ENCODE measurements at places on chromosomes 12 and 14.

- no peak for DNase-seq
Measured at GRCh38 chr12:5905757-5906156, 39.3 kb downstream of the ANO2 start.

GRCh38 chr12:80293759-80294158 is 150.3 kb upstream of the PTPRQ start:
- DNase-seq = no peak

DNA sequence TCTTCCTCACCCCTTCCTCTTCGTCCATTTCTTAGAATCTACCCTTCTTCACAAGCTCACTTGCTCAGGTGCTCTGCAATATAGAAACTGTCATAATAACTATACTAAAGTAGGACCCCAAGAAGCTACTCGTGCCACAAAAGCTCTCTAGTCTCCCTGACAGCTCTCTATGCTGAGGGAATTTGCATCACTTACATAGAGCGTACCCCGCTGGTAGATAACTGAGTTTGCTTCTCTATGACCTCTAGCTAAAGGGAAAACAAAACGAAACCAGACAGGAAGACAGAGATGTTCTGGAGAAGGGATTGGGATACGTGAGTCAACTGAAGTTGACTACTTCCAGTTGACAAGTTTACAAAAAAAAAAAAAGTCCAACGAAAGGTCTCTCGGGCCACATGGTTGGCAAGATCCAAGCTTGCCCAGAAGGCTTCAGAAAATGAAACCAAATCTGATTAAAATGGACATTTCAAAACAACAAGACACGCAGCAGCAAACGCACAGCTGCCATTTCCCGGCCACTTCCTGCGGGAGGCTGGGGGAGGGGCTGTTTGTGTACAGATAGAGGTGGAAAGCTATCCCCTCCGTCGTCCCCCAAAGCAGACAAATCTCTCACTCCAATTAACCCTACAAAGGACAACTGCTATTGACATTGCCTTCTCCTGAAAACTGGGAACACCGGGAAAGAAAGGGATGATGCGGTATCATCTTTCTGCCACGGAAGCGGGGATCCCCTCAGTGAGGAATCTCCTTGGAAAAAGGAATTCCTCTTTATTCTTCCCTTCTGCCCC is 1.3 kb downstream of the BAZ2A start:
- peak; percentile 81 for DNase-seq

DNA sequence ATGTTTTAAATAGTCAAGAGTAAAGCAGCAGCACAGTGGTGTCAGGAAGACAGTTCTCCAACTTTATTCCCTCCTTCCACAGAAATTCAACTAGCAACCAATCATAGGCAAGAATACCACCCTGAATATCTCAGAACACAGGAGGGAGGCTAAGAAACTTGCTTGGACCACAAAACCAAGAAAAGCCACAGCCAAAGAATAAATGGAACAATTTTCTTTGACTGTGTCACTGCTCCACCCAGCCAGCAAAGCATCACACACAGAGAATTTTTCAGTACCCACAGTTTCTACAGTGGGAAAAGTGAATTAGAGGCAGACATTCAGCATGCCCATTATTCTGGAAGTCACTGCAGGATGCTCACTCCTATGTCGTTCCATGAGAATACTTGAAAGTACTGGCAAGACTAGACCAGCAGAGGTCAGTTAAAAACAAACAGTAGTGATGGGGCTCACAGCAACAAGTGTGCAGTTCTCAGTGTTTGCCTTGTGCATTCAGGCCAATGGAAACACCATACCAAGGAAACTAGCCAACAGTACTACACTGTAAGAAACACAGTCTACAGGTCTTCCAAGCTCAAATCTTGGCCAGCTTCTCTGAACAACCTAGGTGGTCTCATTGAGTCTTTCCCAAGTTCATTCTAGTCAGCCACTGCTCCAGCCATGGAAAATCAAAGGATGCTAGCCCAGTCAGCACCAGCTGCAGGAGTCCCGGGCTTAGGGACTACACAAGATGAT is 56.8 kb upstream of the FOXG1 start:
- no peak for DNase-seq

DNA sequence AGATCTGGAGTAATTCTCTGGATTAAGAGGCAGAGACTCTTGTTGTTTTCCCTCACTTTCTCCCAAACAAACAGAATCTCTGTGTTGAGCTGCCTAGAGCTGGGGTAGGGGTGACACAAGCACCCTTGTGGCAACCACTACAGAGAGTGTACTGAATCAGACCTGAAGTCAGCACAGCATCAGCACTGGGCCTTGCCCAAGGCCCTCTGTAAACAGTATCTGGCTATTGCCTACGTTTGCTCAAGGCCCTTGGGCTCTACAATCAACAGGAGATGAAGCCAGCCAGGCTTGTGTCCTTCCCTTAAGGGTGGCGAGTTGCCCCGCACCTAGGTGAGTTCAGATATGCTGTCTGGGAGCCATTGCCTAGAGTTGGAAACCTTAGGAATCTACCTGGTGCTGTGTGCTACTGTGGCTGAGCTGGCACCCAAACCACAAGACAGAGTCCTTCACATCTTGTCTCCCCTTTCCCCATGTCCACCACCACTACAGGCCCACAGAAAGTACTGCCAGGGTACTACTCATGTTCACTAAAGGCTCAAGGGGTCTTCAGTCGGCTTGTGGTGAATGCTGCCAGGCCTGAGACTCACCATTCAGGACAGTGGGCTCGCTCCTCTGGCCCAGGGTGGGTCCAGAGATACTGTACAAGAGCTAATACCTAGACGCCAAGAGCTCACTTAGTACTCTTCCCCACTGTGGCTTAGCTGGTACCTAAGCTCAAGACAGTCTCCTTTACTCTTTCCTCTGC is 206.8 kb downstream of the SYNE2 start:
- DNase-seq = no peak

GRCh38 chr12:57935331-57935730 is 6.0 kb upstream of the ATP23 start:
- no peak for DNase-seq

DNA sequence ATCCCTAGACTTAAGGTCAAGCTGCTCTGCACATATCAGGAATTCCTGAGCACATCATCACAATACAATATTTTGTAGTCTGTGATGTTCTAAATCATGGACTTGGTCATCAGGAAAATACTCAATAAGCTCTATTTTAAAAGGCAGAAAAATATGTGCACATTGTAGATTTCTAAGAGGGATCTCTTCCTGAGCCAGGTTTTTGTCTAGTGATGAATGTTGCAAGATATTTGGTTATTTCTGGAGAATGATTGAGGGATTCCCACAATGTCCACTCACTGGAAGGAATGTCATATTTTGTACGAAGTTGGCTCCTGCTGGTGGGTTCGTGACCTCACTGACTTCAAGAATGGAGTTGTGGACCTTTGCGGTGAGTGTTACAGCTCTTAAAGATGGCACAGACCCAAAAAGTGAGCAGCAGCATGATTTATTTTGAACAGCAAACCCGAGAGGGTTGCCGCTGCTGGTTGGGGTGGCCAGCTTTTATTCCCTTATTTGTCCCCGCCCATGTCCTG is 300.9 kb upstream of the DCN start:
- no peak for DNase-seq

DNA sequence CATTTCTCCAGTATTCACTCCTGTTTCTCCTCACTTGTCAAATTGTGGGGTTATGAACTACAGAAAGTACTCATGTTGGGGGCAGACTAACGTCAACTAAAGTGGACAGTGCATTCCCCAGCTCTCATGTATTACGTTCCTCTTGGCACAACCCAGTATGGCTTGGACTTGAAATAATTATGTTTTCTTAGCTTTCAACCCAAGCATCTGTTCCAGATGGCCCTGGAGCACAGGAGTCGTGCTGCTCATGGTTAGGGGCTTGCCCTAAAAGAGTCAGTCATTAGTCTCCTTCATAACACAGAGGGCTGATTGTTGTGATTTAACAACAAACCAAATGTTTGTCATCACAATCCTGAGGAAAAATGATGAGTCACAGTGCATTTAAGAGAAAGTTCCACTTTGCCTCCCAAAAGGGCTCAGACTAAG is 154.4 kb downstream of the RPAP3 start:
- no peak for DNase-seq

GRCh38 chr14:74904635-74905503 is 18.2 kb downstream of the RPS6KL1 start:
- DNase-seq = no peak

DNA sequence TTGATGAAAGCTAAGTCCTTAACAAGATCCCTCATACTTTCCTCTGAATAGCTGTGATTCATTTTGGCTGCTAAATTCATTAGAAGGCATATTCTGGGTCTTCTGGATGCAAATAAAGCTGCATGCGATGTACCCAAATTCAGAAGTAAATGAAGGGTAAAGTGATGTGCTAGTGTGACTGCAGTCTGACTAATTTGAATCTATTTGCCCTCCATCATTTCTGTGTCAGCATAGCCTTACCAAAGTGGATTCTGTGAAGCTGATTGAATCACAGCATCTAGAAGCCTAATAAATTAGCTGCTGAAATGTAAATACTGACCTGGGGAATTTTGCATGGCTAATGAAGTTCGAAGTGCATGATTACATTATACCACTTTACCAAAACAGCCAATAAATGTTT is 162.2 kb downstream of the TPH2 start:
- DNase-seq = no peak

DNA sequence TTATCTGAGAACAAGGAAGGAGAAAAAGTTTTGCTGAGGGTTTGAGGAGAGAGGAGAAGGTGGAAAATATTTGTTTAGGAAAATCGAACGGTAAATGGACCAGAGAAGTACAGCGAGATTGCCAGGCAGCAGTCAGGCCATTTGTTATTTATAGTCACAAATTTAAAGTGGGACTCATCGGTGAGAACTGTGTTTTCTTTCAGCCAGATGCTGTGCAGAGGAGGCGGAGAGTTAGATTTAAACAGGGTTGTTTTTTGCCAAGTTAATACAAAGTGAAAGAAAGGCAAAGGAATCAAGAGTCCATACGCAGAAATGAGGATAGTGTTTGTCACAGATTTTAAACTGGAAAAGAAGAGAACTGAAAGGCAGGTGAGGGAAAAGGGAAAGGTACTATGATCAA is 200.6 kb upstream of the CNOT2 start:
- no peak for DNase-seq

DNA sequence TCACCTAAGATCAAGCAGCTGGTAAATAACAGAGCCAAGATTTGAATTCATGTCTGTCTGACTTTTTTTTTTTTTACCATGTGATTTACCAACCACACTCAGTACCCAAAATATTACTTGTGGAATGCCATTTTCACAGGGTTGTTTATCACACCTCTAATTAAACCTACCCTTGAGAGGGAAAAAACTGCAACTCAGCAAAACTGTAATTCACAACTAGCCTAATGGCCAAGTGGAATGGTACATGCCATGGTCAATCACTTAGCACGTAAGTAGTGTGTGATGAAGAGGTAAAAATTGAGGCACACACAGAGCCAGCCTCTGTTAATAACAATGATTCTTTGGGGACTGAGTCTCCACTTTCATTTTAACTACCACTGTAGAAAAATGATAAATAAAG is 412.9 kb upstream of the GARIN6 start:
- no peak for DNase-seq

- no peak for DNase-seq
Measured at GRCh38 chr12:114674251-114675047, 9.5 kb downstream of the TBX3 start.

GRCh38 chr14:86221000-86221399 is 691.1 kb downstream of the FLRT2 start:
- DNase-seq = no peak

DNA sequence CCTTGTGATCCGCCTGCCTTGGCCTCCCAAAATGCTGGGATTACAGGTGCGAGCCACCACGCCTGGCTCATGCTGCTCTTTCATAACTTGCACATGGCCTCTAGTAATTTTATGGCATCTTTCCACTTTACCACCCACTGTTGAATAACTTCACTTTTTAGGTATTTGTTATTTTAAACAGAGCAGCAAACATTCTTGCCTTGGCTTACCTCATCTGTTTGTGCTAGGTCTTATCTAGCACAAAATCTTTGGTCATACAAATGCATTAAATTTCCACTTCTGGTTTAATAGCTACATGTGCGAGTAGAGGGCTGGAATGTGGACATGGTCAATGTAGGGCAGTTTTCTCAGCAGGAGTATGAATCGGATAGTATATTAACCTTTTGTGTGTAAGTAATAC is 38.8 kb upstream of the ATF7IP start:
- no peak for DNase-seq

GRCh38 chr14:22390824-22391461 is 198.1 kb downstream of the DAD1 start:
- no peak for DNase-seq

GRCh38 chr14:35144029-35144428 is 21.7 kb downstream of the PRORP start:
- no peak for DNase-seq

GRCh38 chr12:55407866-55408265 is 7.5 kb downstream of the OR6C65 start:
- no peak for DNase-seq

DNA sequence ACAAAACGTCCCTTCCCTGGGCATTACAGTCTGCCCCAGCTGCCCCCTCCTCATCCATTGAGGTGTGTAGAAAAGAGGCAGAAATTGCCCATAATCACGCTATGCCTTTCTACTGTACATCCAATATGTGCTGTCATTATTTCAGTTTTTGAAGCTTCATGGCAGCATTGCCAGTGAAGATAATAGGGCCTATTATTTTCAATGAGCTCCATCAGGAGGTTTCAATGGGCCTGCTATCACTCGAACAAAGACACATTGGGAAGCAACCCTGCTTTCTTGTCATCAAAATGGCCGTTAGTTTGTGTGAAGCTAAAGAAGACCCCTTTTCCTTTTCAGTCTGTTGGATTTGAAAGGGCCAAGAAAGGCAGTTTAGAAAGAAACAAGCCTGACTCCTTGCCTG is 653.8 kb downstream of the NOVA1 start:
- DNase-seq = no peak

Measured in sigmoid colon (tissue), 7 donors.